Anterior cingulate cortex (tissue), 58 donors: ENCODE measurements at places on chromosomes 3 and 15.

GRCh38 chr3:150786791-150787190 is 23.8 kb upstream of the SIAH2 start:
- no peak for DNase-seq

- DNase-seq, result no peak
Measured at GRCh38 chr15:76512971-76513370, 176.4 kb downstream of the ISL2 start.

DNA sequence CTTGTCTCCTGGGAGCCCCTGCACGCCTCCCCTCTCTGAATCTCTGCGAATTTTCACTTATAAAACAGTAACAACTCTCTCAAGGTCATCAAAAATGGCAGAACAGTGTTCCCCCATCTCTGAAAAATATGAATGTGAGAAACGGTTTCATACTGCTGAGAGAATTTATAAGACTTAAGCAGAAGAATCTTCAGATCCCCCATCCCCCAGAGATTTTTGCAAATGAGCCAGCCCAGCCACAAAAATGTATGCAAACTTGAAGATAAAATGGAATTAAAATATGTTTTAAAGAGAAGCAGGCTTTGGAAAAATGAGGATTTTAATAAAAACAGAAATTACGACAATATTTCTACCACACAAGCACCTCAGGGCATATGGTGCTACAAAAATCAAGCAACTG is 173.0 kb downstream of the STT3B start:
- DNase-seq, result no peak

GRCh38 chr15:98782801-98783200 is 134.5 kb downstream of the IGF1R start:
- no peak for DNase-seq

DNA sequence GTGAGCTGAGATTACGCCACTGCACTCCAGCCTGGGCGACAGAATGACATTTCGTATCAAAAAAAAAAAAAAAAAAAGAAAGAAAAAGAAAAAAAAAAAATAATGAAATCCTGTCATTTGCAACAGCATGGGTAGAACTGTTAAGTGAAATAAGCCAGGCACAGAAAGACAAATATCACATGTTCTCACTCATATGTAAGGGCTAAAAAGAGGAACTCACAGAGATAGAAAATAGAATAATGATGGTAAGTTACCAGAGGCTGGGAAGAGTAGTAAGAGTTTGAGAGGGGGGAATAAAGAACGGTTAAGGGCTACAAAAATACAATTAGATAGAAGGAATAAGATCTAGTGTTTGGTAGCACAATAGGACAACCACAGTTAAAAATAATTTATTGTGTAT is 19.7 kb downstream of the DENND6A start:
- no peak for DNase-seq
